ENCODE measurements at places on chromosomes 6 and 20.

DNA sequence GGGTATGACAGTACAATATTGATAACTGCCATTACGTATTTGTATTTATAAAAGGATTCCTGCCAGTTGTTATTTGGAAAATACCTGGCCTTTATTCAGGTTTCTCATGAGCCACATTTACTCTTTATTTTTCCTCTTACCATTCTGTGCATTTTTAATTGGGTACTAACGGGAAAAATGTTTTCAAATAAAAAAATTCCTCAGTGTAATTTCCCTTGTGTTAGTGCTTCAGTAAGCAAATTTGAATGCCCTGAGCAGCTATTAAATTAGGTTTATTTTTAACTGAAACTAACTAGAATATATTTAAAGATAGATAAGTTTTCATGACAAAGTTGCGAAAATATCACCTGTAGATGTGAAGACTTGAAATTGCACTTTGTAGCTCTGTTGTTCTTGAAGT is 146.0 kb downstream of the PTCHD4 start:
- no peak for DNase-seq

DNA sequence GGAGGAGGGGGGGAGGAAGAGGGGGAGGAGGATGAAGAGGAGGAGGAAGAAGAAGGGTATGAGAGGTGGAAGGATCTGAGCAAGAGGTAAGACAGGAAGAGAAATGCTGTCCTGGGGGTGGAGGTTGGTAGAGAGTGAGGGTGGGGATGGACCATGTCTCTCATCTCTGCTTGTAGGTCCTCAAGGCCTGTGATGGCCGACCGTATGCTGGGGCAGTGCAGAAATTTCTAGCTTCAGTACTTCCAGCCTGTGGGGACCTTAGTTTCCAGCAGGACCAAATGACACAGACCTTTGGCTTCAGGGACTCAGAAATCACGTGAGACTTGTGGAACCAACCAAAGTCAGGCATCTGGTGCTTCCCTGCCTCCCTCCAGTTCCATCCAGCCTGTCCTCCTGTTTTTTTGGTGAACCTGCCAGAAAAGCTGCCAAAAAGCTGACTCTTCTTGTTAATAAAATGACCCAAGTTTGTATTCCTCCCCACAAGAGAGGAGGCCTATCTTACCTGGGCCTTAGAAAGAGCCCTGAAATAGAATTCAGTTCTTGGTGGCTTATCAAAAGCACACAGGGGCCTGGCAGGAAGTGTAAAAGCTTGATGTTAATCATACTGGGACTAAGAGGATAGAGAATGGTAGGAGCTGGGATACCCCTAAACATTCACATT is 2.5 kb upstream of the C4A start:
- no peak for DNase-seq

DNA sequence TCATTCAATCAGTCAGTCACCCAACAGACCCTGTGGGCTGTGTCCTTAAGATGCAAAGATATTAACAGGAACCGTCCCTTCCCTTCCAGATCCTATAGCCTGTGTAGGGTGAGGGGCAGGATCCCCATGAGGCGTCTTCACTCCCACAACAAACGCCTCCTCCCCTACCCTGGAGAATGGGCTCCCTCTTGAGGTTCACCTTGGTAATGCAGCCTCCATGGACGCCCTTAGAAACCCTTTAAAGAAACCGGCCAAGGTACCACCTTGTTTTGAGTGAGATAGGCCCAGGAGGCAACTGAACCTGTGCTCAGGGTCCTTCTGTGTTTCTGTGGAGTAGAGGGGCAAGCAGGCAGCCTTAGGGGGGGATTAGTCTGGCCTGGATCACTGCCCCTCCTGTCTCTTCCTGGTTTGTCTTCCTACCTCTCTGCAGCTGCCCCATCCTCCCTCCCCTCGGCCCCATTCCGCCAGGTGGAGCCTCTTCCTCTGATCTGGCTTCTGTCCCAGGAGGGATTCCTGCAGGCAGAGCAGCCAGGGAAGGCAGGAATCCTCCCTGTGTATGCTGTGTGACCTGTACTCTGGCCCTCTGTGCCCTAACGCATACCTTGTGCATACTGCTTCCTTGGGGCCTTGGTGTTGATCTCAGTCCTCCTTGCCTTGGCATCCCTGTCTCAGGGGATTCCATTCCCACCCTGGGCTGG is 6.6 kb upstream of the GUCA1A start:
- peak; percentile 75 for DNase-seq

DNA sequence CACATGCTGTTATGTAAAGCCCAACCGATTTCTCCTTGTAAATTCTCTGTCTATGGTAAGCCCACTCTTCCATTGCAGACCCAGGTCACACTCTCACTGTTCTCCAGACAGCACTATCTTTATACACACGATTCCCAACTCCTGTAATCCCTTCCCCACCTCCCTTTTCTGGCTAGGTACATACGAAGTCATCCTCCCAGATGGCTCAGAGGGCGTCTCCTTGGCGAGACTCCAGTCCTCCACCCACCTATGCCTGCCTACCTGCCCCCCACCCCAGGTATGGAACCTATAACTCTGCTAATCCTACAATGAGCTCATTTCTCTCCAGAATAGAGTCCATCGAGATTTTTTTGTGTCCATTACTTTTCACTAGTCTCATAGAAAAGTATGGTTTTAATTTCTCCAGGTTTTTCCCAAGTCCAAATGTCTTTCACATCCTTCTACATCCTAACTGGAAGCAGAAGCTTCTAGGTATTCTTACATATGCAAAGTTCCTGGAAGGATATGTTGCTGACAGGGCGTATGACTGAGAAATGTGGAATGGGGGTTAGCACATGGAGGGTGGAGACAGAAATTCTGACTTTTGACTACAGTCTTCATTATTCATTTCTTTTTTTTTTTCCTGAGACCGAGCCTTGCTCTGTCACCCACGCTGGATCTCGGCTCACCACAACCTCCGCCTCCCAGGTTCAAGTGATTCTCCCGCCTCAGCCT is 22.8 kb downstream of the SCML4 start:
- DNase-seq, result no peak

DNA sequence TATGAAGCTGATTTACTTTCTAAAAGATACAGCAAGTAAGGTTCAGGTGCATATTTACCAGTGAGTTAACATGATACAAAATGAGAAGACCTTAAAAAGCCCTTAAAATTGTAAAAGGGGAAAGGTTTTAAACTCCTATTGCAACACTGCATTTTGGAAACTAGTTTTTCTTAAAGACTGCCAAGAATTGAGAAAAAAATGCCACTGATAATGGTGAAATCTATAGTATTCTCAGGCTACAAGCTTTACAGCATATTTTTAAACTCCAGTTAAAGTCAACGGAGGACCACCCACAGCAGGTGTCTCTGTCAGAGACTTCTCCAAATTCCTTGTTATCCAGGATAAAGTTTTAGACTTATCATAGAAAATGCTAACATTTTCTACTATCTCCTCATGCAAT is 53.6 kb downstream of the ELOVL5 start:
- DNase-seq, result no peak

DNA sequence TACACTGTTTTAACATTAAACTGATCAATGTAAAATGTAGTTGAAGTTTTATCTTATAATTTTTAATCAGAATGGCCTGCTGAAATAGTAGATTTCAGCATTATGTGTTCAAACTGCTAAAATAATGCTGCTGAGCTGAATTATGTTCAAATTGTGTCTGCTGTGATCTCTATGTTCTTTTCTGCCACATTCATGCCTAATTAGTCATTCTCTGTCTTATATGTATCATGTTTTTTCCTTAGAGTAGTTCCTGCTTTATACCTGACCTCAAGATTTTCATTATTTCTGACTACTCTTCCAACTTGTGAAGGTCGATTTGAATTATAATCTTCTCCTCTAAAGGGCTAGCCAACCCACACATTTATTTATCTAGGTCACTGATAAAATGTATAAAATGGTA is 476.7 kb upstream of the EPHA7 start:
- DNase-seq, result no peak

- no peak for DNase-seq
Observed at GRCh38 chr6:39493777-39494176, 171.3 kb upstream of the KCNK16 start.

GRCh38 chr6:157479464-157480303 is 98.7 kb downstream of the ZDHHC14 start:
- DNase-seq, result no peak

GRCh38 chr20:59214606-59215547 is 51.3 kb downstream of the ZNF831 start:
- no peak for DNase-seq

DNA sequence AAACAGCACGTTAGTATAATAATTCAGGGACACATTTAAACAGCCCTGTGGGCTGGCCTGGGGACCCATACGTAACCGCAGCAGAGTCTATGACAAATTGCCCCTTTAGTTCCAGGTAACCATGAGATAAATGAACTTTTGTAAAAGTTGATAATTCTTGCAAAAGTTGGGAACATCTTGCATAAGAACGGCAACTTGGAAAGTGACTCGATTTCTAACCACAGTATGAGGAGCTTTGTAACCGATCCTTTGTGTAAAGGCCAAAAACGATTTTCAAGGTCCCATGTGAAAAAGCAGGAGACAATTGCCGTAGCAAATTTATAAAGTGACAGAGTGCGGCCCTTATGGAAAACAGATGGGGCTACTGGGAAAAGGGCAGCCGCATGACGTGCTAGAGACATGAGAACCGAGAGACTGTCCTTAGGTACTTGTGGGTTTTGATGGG is 81.6 kb downstream of the PSMG4 start:
- no peak for DNase-seq

- DNase-seq, result no peak
Observed at GRCh38 chr6:119902681-119903080, 553.1 kb upstream of the MAN1A1 start.

DNA sequence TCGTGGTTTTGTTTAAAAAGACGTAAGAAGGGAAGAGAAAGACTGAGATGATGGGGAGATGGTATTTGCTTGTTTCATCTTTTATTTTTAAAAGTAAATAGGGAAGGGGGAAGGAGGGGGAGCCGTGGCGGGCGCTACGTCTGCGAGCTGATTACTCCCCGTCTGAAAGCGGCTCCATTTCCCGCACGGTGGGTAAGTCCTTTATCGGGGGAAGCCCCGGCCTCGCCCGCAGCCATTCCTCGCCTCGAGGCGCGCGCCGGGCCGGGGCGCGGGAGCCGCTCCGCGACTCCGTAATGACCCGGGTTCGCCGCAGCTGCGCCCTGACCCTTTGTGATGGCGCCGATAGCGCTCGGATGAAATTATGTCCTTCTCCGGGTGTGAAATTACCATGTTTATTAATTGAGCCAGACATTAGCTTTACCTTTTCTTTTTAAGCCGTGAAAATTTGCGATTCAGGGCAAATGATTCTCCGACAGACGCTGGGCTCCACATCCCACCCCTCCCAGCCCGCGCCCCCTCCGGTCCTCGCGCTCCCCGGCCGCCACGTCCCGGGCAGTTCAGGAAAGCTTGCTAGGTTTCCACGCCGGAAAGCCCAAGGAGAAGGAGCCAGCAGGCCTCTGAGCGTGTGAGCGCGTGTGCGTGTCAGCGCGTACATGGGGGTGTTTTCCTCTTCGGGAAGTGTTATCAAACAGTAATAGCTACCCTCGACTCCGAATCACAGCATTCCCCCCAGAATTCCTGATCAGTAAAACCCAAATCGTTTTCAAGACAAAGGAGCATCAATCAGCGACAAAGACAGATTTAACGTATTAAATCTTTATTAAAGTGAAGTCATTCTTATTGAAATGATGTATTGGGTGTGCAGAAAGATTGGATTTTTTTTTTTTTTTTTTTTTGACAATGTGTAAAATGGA is 30.0 kb downstream of the TFAP2A start:
- no peak for DNase-seq

DNA sequence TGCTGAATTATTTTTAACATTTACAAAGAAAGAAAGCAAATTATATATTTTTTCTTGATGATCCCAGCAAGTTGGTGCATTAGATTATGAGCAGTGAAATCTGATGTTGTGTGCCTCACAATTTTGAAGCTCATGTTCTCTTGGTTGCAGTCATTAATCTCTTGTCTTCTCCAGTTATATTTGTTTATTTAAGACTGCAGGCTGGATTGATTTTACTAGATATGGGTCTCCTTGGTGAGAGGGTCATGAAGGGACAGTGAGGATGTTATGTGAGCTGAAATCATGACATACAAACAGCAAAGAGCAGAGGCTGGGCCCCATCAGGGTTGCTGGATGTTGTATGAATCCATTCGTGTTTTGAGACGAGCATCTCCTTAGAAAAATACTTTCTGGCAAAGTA is 64.2 kb upstream of the AKIRIN2 start:
- no peak for DNase-seq

All from stimulated activated CD4-positive, alpha-beta T cell treated with anti-CD3 and anti-CD28 coated beads, Interleukin-1b, Interleukin-23, amount 100 ng/mL, for 48 hours (primary cell).